ENCODE measurements at places on chromosomes 6 and 20.

GRCh38 chr6:127832381-127832780 is 68.5 kb downstream of the THEMIS start:
- DNase-seq, result no peak

GRCh38 chr6:70954750-70955149 is 2.1 kb downstream of the B3GAT2 start:
- no peak for DNase-seq

DNA sequence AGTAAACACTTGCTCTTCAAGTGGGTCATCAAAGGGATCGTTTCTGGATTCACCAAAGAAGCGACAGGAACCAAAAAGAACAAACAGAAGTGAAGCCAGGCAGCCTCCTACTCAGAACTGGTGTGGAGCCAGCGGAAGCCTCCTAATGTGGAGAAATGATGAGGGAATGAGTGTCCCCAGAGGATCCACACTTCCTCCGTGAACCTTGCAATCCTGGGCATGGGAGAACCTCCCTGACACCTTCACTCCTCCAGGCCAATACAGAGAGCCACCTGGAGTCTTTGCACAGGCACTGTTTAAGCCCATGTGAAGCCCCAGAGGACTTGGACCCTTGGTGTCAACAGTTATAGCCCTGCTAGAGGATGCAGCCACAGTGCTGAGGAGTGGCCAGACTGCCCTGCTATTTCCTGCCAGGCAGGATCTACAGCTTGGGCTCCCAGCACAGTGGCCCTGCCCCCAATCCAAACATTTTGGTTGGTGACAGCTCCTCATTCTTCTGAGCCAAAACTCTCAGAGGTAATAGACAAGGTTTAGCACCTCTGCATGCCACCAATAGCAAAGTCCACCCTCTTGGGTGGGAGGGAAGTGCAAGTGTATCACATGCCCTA is 23.2 kb upstream of the SERINC1 start:
- no peak for DNase-seq

DNA sequence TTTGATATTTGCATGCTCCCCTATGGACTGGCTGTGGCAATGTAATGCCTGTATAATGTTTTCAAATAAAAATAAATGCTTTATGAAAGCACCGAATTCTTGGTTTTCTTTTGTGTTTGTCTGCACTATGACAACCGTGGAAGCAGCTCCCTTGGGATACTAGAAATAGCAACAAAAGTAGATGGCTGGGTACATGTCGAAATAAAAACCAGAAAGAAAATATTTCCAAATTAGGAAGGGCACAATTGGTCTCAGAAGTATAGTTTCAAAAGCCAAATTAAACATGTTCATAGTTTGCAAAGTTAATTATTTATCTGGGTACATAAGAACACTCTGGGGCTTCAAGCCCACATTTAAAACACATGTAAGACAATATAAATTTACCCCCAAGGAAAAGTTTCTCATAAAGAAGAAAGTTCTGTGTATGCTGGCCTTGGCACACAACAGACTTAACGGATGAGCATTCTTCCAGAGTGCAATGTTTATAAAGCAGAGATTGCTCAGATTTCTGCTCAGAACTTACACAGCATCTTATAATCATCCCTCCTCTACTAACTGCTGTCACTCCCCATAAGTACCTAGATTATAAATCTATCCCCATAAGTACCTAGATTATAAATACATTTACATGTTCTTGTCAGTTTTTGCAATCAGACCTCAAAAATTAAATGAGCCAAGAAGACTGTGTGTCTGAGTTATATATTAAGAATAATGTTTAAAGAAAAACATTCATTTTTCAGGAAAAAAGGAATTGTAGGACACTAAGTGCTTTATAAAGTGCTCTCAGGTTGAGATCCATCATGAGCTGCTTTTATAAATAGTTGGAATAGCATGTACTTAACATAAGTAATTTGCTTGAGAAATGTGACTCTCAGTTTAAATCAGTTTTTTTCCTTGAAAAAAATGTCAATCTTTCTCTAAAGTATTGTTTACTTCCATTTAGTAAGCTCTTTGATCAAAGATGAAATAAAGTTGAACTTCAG is 230.2 kb upstream of the PLN start:
- DNase-seq, result no peak

GRCh38 chr20:20593447-20594170 is 118.8 kb downstream of the RALGAPA2 start:
- DNase-seq, result no peak

DNA sequence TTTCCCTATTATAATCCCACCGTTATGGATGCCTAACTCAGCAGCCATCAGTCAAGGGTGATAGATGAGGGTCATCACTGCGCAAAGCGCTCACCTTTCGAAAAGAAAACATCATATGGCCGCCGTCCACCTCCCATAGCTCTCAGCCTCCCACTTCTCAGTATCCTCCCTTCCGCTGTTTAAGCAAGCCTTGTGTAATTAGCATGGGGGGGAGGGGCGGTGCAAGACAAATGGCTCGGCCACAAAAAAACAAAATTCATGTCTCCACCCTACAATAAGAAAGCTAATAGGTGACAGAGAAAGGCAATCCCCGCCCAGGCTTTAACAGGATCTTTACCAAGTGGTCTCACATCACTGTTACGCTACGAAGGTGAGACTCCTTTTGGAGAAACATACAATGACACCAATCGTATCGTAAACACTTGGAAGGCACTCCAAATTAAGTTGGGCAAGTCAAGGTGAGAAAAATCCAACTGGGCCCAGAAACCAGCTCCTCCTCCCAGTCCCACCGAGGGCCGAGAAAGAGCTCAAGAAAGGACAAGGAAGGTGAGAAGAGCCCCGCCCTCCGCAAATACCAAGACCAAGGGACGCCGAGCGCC is 645 bp downstream of the DDX39B start:
- peak; percentile 29 for DNase-seq

- DNase-seq, result no peak
Observed at GRCh38 chr6:68635706-68636513, 828 bp downstream of the ADGRB3 start.

- DNase-seq, result no peak
Observed at GRCh38 chr6:37511201-37511600, 11.5 kb upstream of the CCDC167 start.

DNA sequence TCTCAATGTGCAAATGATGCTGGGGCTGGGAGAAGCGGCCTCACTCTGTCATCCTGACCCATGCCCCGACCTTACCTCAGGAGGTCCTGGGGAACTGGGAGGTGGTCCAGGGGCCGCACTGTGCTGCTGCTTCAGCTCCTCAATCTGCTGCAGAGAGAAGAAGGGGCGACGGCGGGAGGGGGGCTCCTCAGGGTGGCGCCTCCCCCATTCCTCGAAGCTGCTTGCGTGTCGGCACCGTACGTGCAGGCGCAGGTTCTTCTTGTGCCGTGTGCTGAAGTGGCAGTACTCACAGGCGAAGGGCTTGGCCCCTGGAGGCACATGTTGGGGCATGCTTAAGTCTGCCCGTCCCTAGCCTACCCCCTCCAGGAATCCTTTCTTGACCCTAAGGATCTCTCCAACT is 12.9 kb downstream of the ZNF335 start:
- no peak for DNase-seq

- no peak for DNase-seq
Observed at GRCh38 chr20:50283922-50284810, 93.5 kb downstream of the CEBPB start.

DNA sequence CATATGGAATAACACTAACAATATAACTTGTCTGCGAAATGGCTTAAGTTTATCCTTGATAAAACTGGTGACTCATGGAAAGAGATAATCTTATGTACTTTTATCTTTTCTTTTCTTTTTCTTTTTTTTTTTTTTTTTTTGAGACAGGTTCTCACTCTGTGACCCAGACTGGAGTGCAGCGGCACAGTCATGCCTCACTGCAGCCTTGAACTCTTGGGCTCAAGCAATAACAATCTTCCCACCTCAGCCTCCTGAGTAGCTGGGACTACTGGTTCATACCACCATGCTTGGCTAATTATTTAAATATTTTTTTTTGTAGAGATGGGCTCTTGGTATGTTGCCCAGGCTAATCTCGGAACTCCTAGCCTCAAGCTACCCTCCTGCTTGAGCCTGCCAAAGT is 68.1 kb upstream of the SCGN start:
- DNase-seq, result no peak

GRCh38 chr6:128617285-128617684 is 96.9 kb upstream of the PTPRK start:
- no peak for DNase-seq

- no peak for DNase-seq
Observed at GRCh38 chr6:92684386-92684785, 735.0 kb downstream of the EPHA7 start.

- DNase-seq, result no peak
Observed at GRCh38 chr6:35752330-35752729, 15.5 kb downstream of the ARMC12 start.

- DNase-seq, result no peak
Observed at GRCh38 chr20:35166242-35166830, 5.5 kb upstream of the PROCR start.

DNA sequence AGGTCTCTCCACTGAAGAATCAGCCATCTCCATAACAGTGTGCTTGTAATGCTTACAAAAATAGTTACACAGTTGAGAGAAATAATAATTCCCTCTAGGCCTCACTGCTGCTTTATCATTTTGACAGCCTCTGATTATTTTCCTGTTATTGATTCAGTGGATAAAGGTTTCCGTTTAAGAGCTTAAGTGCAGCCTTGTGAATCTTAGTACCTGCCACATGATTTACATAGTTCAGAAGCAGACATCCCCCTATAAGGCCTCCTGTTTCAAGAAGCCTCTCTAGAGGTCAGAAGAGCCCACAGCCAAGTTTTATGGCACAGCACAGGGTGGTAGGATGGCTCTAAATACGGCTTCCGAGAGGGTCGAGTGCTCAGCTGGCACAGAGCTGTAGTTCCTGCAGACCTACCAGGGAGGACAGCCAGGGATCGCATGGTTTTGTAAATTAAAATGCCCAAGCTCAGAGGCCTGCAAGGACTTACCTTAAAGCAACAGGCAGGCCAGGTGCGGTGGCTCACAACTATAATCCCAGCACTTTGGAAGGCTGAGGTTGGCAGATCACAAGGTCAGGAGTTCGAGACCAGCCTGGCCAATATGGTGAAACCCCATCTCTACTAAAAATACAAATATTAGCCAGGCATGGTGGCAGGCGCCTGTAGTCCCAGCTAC is 17.6 kb upstream of the PYGB start:
- DNase-seq, result no peak

GRCh38 chr6:125192610-125192930 is 39.0 kb downstream of the TPD52L1 start:
- DNase-seq, result no peak

GRCh38 chr20:15544742-15545141 is 1028.5 kb downstream of the KIF16B start:
- DNase-seq, result no peak

- DNase-seq, result no peak
Observed at GRCh38 chr6:25714765-25715164, 39.8 kb upstream of the SLC17A4 start.

- DNase-seq, result no peak
Observed at GRCh38 chr6:26401987-26402658, at the start of gene BTN3A1. Gene BTN3A1 (plus strand): TSS chr6:26402275. CDS start chr6:26405564, 3,289 bp downstream.

- DNase-seq, result no peak
Observed at GRCh38 chr6:38857815-38858214, 142.7 kb downstream of the DNAH8 start.

DNA sequence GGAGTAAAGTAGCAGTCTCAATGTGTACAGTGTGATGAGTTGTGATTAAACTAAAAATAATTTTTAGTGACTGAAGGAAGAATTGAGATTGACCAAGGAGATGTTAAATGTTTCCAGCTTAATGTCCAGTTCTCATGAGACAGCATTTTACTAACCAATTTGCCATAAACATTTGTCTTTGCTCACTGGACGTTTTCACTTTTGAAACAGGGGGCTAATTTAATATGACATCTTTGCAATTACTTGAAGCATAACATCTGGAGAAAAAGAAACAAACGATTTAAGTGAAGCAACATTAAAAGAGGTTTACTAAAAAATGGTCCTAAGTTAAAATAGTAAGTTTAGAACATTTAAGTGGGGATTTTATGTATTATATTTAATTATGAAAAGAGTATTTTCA is 443.8 kb downstream of the BCKDHB start:
- DNase-seq, result no peak

GRCh38 chr20:53468587-53468986 is 125.1 kb downstream of the ZNF217 start:
- no peak for DNase-seq

DNA sequence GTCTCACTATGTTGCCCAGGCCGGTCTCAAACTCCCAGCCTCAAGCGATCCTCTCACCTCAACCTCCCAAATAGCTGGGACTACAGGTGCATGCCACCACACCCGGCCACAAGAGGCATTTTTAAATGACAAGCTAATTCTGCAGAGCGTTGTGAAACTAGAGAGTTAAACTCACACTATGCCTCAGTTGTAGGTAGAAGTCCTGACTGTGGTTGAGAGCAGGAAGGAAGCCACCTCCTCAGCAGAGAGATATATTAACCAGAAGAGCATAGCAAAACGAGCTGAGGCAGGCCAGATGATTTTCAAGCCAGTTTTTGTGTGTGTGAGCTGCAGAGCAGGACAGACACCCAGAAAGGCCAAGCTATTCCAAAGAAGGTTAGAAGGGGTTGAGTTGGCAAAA is 150.3 kb downstream of the MBOAT1 start:
- no peak for DNase-seq

DNA sequence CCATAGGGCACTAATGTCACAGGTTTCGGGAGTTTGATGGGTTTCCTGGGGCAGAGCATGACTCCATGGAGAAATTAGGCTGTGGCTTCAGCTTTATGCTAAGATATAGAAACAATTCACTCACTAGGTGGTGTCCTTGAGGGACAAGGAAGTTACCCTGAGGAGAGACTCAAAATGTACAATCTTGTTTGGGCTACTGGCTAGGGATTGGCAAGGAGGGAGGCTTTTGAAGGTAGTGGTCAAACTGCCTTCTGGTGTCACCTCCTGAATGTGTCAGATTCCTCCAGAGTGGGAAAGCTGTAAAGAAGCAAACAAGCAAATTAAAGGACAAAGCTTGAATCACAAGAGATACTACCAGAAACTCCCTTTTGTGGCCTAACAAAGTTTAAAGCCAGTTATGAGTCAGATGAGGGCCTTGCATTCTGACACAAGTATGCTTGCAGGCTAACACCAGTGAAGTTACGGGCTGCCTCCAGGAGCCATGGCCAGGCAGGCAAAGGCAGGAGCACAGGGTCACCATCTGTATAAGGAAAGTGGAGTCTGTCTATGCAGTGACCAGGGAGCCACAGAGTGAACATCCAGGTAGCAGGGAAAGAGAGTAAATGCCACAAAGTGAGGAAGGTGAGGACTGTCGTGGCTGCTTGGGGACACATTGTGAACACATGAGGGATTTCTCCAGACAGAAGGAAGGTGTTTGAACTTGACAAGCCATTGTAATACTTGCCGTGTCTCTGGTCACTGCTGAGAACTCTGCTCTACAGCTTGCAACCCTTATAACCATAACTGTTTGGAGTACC is 107.7 kb upstream of the DTNBP1 start:
- no peak for DNase-seq

Measured in stimulated activated CD4-positive, alpha-beta T cell treated with anti-CD3 and anti-CD28 coated beads, Interleukin-1b, Interleukin-23, amount 100 ng/mL, for 1 hour (primary cell).